Activated naive CD4-positive, alpha-beta T cell treated with anti-CD3 and anti-CD28 coated beads for 36 hours (primary cell): ENCODE measurements at places on chromosomes 4 and X.

- no peak for DNase-seq
Observed at GRCh38 chr4:177008071-177008835, 215.5 kb upstream of the VEGFC start.

GRCh38 chrX:107729558-107730297 lies 45.9 kb downstream of the TSC22D3 start:
- no peak for DNase-seq

- no peak for DNase-seq
Observed at GRCh38 chr4:123411514-123411913, 14.9 kb downstream of the SPRY1 start.

DNA sequence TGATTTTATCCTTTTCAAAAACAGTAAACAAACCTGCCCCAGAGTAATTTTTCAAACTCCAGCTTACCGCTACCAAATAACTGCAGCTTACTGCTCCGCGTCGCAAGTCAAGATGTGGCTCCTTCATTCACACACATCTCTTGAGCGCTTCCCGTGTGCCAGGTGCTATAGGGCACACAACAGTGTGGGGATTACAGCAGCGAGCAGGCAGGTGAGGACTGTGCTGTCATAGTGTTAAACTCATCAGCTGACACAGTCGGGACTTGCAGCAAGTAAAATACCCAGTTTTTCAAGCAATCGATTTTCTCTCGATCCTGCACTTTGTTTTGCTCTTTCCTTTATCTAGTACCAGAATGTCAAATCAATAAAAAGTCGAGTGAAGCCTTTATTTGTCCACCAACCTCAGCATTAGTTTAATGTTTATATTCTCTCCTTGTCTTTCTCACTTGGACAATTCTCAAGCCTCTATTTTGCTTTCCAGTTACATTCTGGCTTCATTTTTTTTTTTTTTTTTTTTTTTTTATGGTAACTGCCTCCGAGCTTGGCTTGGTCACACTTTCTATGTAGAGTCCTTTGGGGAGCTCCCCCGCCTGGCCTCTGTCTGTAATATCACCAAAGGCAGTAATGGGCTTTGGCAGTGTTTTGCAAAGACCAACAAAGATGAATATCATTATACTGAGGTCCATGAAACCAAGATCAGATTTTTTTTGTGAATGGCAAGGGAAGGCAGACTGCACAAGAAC lies 8.3 kb upstream of the ASB5 start:
- DNase-seq: peak; percentile 32

- DNase-seq: no peak
Observed at GRCh38 chr4:179017581-179017980, 1575.3 kb upstream of the AGA start.

DNA sequence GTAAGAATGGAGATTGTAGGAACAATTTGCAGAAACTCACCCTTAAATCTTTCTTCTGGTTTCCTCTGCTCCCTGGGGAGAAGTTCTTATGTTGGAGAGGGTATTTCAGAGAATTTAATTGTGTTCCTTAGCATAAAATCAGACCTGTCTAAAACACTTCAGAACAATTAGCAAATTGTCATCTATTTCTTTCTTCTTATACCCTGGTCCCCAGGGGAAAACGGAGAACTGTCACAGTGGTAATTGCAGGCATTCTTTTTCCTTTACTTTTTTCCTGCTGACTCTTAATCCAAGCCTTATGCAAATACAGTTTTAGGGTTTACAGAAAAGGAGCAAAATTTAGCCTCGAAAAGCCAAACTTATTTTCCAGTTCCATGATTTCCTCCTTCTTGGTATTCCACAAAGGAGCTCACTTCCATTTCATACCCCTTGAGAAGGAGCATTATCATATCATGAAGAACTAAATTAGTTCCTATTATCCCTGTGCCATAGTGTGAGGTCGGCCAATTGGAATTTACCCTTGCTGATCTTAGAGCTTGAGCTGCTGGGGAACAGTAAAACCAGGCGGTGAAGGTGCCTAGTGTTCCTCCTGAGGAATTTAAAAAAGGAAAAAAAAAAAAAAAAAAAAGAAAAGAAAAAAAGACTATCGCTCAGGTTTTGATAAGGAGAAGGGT lies 173.8 kb downstream of the IL15 start:
- no peak for DNase-seq

- DNase-seq: no peak
Observed at GRCh38 chr4:39179681-39180080, 2.6 kb upstream of the WDR19 start.

- no peak for DNase-seq
Observed at GRCh38 chr4:40525752-40526598, 103.7 kb downstream of the RBM47 start.

- no peak for DNase-seq
Observed at GRCh38 chr4:64146030-64146429, 263.2 kb downstream of the TECRL start.

DNA sequence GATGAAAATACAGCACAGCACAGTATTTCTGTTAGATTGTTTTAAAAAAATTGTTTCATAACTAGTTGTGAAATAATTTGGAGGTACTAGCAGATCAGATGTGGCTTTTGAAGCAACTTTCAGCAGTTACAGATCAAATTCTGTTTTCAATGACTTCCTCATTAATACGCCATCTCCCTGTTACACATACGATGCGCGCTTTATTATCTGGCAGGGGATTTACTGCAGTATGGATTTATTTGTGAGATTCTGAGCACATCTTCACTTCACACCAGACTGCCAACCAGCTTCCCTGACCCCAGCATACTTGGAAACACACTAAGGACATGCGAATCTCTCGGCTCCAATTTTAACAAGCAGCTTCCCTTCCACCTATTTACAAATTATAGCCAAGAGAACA lies 235.5 kb upstream of the DIAPH2 start:
- DNase-seq: no peak

GRCh38 chrX:55767100-55767499 lies 49.6 kb downstream of the RRAGB start:
- no peak for DNase-seq

GRCh38 chr4:182111586-182111985 lies 131.6 kb upstream of the TENM3 start:
- no peak for DNase-seq

GRCh38 chr4:2494992-2495391 lies 26.1 kb downstream of the RNF4 start:
- no peak for DNase-seq

DNA sequence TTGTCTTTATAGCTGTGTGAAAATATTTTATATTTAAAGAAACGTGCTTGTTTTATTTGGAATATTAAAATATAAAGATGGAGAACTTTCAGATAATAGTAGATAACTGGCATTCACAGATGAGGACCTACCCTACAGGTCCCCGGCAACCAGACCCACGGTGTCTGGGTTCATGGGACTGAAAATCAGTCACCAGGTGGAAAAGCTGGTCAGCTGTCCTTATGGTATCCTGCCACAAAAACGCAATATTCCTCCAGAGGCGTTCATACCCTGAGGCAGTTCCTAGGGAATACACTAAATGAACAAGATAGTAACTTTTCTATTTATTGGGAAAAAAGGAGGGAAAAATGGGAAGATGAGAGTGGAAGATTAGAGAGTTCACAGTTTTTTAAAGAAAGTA lies 1.2 kb downstream of the TLR6 start:
- DNase-seq: no peak

DNA sequence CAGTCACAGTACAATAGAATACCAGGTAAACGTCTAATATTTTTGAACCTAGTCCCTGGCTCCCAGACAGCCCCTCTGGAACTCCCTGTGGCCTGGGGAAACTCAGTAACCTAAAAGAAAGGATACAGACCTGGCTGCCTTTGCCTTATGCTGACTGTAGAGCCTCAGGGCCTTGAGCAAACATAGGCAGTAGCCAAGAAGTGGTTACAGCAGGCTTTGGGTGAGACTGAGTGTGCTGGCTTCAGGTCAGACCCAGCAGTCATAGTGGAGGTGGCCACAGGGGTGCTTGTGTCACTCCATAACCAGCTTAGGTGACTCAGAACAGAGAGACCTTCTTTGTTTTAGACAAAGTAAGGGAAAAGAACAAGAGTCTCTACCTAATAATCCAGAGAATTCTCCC lies 141.8 kb upstream of the PRDX4 start:
- DNase-seq: no peak

GRCh38 chr4:70984589-70984988 lies 8.9 kb upstream of the DCK start:
- no peak for DNase-seq

DNA sequence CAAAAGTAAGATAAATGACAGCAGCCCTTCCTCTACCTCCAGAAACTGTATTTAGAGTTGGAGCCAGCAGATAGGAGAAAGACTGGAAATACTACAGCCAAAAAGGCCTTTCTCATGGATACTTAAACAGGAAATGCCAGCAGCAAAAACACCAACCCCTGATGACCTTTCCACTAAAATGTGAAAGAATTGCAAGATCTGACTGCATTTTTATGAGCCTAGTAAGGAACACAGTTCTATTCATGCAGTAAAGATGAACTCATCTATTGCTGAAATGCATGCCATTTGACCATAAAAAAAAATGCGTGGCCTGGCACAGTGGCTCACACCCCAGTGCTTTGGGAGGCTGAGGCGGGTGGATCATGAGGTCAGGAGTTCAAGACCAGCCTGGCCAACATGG lies 19.9 kb downstream of the ABCG2 start:
- no peak for DNase-seq

- no peak for DNase-seq
Observed at GRCh38 chrX:1392376-1393068, 609 bp upstream of the SLC25A6 start.

DNA sequence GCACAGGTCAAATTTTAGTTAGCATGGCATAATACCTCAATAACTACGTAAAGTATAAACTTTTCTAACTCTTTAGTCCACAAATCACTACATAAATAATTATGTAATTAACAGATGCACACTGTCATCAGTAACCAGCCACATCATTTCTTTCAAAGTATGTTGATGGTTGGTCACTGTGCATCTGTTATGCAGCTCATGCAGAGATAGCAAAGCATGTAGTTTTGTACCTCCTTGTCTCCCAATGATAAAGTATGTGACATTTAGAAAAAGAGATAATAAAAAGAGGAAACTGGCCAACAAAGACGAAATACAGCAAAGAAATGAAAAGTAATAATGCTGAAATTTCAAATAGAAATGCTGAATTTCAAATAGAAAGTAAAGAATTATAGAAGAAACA lies 2.9 kb downstream of the LAMTOR3 start:
- no peak for DNase-seq

DNA sequence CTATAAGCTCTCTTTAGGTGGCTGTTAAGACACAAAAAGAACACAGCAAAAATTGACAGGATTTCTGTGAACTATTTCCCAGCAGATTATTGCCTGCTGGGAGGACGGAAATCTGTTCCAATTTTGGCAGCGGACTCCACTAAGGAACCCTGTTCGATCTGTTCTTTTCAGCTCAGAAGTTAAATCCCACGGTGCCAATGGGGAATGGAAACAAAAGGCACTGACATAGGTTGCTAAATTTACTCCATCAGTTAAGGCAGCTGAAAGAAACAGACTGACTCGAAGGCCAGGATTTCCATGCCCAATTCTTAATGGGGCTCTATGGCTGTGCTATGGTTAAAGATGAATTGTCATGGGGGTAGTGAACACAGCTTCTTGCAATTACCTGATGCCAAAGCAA lies 126.5 kb upstream of the HPGD start:
- no peak for DNase-seq

GRCh38 chr4:19133315-19133714 lies 1111.8 kb upstream of the LCORL start:
- DNase-seq: no peak

- DNase-seq: no peak
Observed at GRCh38 chr4:57102050-57102624, 8.0 kb downstream of the IGFBP7 start.

DNA sequence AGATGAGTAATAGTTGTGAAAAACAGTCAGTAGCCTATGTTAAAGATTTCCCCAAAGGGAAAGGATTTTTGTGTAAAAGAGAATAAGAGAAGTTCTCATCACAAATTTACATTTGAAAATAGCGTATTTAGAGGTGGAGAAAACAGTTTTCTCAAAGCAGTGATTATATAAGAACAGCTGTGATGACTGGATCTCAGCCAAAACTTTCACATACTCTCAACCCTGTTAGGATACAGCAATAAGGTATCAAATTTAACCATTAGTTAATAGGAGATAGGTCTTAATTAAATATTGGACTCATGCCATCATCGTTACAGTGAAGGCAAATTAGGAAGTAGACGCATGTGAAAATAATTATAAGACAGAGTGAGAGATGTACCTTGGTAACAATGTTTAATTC lies 622.7 kb downstream of the PCDH18 start:
- no peak for DNase-seq

- no peak for DNase-seq
Observed at GRCh38 chrX:16077811-16078210, 45.6 kb upstream of the GRPR start.

- no peak for DNase-seq
Observed at GRCh38 chrX:140157611-140158010, 192.3 kb upstream of the CXorf66 start.

- DNase-seq: no peak
Observed at GRCh38 chrX:140229191-140229590, 263.9 kb upstream of the CXorf66 start.

DNA sequence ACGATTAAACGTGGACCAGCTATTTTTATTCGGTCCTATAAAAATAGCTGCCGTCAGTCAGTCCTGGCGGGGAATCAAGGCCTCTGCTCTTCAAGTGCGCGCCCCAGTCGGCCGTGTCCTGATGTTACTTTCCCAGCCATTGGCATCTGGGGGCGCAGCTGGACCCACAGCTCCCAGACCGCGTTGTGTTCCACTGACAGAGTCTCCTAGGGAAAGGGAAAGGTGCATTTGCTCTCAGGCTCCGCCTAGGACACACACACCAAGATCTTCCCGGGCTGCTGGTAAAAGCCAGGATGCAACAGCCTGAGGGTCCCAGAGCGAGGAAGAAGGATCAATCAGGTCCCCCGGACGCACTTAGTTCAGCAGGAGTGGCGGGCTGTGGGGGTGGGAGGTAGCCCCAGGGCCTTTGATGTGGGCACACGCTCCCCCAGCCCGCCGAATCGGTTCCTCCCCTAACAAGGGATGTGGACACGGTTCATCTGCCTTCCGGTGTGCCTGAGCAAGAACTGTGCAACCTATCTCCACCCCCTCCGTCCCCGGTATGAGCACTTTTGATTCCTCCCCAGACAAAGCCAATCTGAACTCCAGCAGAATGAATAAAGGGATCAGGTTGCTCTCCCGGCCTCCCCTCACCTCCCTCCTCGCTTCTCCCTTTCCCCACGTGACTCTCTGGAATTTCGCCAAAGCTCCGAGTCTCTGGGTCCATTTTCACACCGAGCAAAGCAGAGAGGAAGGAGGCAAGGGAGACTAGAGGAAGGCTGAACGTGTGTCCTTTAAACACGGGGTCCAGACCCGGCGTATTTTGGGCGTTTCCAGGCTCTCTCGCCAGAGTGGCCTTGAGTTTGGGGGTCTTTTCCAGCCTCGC lies 626 bp upstream of the FRAS1 start:
- peak; percentile 50 for DNase-seq

DNA sequence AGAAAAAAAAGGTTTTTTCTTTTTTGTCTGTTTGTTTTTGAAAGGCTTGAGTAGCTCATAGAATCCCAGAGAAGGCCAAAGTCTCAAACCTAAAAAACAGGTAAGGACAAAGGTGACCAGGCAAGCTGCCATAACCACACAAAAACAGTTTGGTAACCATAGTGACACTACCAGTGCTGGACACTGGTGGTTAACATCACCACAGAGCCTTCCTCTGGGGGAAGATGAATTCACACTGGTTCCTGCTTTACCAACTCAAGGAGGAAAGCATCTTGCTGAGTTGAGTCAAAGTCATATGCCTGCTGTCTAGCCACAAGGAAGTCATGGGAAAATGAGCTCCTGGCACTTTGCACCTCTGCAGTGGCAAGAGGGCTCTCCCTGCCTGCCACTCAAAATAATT lies 32.5 kb downstream of the IDS start:
- no peak for DNase-seq

GRCh38 chrX:104921584-104922205 lies 298.8 kb downstream of the TEX13A start:
- no peak for DNase-seq
